ENCODE measurements at places on chromosomes 7 and 10.

DNA sequence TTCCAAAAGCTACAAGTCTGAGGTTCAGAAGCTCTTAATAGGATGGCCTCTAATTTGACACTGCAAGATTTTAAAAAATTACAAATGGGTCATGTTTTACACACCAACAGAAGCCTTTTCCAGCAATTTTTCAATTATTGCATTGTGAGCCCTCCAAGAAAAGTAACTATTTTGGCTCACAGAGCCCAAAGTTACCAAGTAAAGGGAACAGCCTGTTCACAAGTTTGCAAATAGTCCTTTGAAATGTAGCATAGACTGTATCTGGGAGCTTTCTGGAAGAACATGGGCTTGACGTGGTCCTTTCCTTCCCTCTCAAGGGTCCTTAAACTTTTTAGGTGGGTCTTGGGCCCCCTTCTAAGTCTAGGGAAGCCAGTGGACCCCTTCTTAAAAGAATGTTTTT is 1.3 kb upstream of the GDF10 start:
- DNase-seq = no peak

GRCh38 chr10:117622471-117623184 is 80.1 kb downstream of the EMX2 start:
- DNase-seq = no peak

DNA sequence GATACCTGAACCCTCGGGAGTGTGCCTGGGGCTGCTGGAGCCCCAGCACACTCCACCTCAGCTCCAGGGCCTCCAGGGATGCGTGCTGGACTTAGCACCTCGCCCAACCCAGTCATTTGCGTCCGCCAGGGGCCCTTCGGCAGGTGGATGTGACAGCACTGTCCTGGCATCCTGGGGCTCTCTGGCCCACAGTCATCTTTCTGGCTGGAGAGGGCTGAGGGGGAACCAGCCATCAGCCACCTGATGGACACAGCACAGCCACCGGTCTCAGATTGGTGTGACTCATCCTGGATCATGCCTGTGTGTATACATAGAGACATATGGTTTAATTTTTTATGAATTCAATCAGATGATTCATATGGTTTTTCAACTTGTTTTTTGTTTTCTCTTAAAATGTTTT is 11.1 kb downstream of the ZNF775 start:
- no peak for DNase-seq

DNA sequence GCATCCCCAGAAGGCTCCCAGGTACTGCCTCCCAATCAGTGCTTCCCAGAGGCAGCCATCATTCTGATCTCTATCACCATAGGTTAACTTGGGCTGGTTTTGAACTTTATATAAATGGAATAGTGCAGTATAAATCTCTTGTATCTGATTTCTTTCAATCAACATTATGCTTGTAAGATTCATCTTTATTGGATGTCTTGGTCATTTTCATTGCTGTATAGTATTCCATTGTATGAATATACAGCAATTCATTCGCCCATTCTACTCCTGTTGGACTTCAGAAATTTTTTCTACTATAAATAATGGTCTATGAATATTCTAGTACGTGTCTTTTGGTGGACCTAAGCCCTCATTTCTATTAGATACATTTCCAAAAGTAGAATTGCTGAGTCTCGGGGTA is 16.1 kb upstream of the OGDHL start:
- DNase-seq = no peak

- no peak for DNase-seq
These were observed 12.2 kb upstream of the FIGNL1 start for GRCh38 chr7:50462361-50462760.

DNA sequence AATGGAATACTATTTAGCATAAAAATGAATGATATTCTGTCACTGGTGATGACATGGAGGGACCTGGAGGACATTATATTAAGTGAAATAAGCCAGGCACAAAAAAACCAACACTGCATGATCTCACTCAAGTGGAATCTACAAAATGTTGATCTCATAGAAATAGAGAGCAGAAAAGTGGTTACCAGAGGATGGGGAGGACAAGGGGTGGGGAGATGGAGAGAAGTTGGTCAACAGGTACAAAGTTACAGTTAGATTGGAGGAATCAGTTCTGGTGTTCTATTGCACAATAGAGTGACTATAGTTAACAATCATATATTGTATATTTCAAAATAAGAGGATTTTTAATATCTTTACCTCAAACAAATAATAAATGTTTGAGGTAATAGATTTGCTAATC is 24.7 kb upstream of the SLC18A3 start:
- no peak for DNase-seq

DNA sequence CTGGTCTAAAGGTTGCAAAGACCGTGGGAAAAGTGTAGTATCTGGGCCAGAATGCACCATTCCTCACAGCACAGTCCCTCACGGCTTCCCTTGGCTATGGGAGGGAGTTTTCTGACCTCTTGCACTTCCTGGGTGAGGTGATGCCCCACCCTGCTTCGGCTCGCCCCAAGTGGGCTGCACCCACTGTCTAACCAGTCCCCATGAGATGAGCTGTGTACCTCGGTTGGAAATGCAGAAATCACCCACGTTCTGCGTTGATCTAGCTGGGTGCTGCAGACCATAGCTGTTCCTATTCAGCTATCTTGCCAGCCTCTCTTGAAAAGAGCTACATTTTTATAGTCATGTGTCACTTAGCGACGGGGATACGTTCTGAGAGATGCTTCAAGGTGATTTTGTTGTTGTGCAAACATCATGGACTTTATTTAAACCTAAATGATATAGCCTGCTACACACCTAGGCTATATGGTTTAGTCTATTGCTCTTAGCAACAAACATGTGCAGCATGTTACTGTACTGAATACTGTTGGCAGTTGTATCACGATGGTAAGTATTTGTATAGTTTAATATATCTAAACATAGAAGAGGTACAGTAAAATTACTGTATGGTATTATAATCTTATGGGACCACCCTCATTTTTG is 120.0 kb downstream of the PPP1R9A start:
- no peak for DNase-seq

DNA sequence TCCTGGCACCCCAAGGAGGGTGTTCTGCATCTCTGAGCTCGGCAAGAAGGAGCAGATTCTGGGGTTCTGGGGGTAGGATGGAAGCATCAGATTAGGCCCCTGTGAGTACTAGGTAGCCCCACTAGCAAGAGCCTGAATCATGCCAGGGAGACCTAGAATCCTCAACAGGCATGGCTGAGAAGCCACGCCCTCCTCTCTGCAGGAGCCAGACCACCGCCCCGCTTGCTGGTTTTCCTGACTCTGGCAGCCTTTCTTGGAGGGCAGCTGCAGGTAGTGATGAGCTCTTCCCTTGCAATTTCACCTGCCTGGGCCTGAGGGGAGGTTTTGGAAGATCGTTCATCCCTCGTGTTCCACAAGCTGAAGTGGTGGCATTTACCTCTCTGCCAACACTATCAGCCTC is 68.9 kb upstream of the PRLHR start:
- no peak for DNase-seq

- peak; percentile 92 for DNase-seq
These were observed 201.2 kb upstream of the NFE2L3 start for GRCh38 chr7:25950488-25951413.

- peak; percentile 20 for DNase-seq
These were observed 451.9 kb downstream of the DPP6 start for GRCh38 chr7:154503962-154504550.

DNA sequence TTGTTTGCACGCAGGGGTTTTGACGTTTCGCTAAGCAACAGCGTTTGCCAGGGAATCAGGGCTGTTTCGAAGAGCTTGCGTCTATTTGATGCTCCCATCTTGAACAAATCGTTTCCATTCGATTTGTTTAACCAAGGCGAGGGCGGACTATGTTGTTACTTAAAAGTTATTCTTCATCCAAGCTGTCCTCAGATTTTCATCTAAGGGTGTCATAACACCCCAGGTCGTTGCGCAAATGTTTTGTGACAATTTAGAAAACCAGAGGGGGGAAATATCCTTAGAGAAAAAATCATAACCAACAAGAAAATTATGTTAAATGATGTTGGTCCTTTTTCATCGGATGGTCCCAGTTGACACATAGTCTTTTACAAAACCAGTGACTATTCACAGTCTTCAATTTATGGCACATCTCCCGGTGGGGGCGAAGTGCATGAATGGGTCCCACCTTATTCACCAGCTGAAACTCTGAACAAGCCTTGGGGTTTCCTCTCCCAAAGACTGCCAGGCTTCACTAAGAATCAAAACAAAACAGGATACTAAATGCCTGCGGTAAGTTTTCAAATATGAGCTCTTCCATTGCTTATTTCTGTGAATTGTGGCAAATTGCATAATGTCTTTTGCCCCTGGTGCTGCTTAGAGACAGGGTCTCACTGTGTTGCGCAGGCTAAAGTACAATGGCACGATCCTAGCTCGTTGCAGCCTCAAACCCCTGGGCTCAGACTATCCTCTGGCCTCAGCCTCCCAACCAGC is 109.9 kb downstream of the REEP3 start:
- DNase-seq = no peak

GRCh38 chr7:33757563-33758165 is 147.7 kb upstream of the BMPER start:
- DNase-seq = peak; percentile 17

- no peak for DNase-seq
These were observed 302.7 kb downstream of the RPS24 start for GRCh38 chr10:78336402-78336791.

GRCh38 chr7:70060298-70061068 is 462.2 kb downstream of the AUTS2 start:
- DNase-seq = peak; percentile 7

GRCh38 chr7:2760098-2760889 is 72.3 kb downstream of the AMZ1 start:
- no peak for DNase-seq

DNA sequence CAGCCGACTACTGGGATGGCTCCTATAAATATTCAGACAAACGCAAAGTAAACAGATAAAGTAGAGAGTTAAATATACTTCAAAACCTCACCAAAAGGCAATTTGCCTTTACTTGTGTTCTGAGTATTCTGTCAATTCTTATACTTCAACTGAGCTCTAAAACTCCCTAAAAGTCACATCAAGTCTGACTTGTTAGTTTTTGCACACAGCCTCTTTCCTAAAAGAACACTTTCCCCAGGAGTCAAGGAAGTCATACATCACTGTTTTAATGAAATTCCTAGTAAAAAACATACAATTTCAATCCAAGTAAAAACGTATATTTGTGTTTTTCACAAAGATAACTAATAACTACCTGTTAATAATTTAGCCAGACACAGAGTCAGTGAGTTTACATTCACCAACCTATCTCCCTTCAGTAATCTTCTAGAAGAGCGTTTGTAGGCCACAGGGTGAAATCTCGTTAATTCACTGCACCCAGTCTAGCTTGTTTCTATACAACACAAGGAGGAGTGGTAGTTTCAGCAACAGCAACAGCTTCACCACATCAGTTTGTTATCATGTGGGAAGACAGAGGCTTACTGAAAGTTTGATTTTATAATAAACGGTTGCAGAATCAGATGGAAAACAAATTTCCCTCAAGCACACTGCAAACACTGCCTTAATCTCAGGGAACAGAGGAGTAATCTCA is 2.7 kb downstream of the COBL start:
- no peak for DNase-seq

GRCh38 chr7:106176414-106177299 is 64.5 kb upstream of the SYPL1 start:
- peak; percentile 57 for DNase-seq

DNA sequence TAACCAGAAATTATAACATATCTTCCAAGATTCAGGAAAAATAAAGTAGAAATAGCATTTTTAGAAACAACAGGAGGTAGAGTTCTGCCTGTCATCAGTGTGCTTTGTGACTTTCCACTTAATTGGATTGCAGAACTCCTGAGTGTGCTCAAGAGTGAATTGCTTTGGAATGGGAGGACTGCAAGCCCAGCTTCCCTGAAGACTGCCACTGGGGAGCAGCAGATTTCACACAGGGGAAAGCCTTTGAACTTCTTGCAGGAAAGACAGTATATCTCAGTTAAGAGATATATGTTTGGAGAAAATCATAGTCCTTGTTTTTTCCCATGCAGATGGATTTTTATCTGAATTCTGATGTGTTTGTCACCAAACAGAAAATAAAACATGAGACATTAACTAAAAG is 124.5 kb downstream of the TMEM168 start:
- no peak for DNase-seq

GRCh38 chr10:123205041-123205440 is 50.8 kb downstream of the BUB3 start:
- DNase-seq = no peak

- no peak for DNase-seq
These were observed 71.6 kb downstream of the ADRA2A start for GRCh38 chr10:111148440-111148839.

GRCh38 chr7:111855161-111855841 is 293.0 kb upstream of the IMMP2L start:
- DNase-seq = no peak

DNA sequence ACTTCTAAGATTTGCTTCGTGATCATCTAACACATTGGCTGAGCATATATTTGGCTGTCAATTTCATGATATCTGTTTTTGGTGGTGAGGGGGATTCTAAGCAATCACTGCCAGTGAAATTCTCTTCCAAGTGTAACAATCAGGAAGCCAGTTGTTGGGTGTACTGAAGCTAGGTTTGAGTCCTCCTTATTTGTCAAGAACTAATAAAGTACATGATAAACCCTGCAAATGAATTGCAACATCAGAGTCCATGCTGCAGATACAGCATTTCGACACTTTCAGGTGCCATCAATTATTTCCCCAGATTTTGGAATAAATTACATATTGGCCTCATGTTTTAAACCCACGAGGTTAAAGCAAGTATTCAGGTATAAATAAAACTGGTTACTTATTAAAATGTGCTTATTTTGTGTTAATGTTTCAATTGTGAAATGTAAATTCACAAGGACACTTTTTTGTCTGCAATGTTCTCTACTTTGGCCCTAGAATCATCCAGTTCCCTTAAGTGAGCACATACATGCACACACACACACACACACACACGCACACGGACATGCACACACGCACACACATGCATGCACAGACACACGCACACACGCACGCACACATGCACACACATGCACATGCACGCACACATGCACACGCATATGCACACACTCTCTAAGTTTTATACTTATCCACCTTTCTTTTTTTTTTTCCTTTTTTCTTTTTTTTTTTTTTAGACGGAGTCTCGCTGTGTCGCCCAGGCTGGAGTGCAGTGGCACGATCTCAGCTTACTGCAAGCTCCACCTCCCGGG is 510.2 kb upstream of the KLF6 start:
- no peak for DNase-seq

DNA sequence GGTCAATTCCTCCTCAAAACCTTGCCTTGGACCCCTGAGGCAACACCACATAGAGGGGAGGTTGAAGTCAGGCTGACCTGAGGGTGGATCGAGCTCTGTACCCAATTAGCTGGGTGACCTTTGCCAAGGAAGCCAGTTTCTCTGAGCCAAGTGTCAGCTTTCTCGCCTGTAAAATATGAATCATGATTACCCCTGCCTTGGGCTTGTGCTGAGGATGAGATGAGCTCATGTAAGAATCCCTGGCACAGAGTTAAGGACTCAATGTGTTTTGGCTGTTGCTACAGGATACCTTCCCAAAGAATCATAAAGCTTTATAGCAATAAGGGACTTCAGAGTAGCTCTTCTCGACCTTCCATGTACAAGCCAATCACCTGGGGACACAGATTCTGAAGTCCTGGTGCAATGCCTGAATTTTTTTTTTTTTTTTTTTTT is 43.5 kb upstream of the CACUL1 start:
- DNase-seq = no peak

GRCh38 chr10:120451968-120452367 is 5.1 kb upstream of the PLPP4 start:
- DNase-seq = no peak

- peak; percentile 40 for DNase-seq
These were observed 1.7 kb downstream of the PGAM1 start for GRCh38 chr10:97427571-97428179.

Measured in CD4-positive, alpha-beta T cell treated with Interleukin-4 for 4 hours (primary cell).